ENCODE measurements at places on chromosomes 16 and 17. TPM values are rescaled to one million over a fixed set of nuclear protein-coding genes. Genes with fewer than 3 reads are reported as not detected.

- no peak for DNase-seq
- no peaks in the 10 kb centered on the region for H3K36me3 ChIP-seq
- no peak overlapping the region for H3K27ac ChIP-seq
- H3K27me3 ChIP-seq, result no peaks in the 10 kb centered on the region
- peaks cover 7% of the 10 kb centered on the region for H3K4me1 ChIP-seq
- H3K4me3 ChIP-seq, result no peak overlapping the region
Observed at GRCh38 chr17:20092261-20092867, 83.2 kb downstream of the SPECC1 start.

The CCDC40 gene
- total RNA-seq, result 10.3 TPM

DNA sequence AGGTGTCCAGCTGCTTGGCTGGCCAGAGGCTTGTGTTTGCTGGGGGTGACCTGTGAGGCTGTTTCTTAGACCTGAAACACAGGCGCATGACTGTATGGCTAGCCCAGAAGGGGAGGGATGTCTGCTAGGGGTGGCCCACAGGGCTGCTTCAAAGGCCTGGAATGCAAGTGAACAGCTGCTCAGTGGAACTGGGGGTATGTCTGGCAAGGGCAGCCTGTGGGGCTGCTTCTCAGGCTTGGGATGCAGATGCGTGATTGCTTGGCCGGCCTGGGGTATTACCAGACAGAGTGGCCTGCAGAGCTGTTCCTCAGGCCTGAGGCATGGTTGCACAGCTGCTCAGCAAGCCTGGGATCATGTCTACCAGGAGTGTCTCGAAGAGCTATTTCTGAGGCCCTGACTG, 20.5 kb downstream of the TANC2 start:
- H3K27me3 ChIP-seq, result no peaks in the 10 kb centered on the region
- H3K4me3 ChIP-seq, result no peak overlapping the region
- no peak for DNase-seq
- no peaks in the 10 kb centered on the region for H3K4me1 ChIP-seq

The TNP2 gene
- not detected for total RNA-seq

The YPEL3 gene
- 10.9 TPM for total RNA-seq

GRCh38 chr17:41212524-41213169, 13.8 kb upstream of the KRTAP9-2 start:
- H3K4me3 ChIP-seq, result no peak overlapping the region
- H3K27ac ChIP-seq, result peak overlapping the region; percentile 15
- H3K36me3 ChIP-seq, result no peaks in the 10 kb centered on the region
- no peak for DNase-seq
- no peaks in the 10 kb centered on the region for H3K27me3 ChIP-seq
- H3K4me1 ChIP-seq, result peaks cover 15% of the 10 kb centered on the region

DNA sequence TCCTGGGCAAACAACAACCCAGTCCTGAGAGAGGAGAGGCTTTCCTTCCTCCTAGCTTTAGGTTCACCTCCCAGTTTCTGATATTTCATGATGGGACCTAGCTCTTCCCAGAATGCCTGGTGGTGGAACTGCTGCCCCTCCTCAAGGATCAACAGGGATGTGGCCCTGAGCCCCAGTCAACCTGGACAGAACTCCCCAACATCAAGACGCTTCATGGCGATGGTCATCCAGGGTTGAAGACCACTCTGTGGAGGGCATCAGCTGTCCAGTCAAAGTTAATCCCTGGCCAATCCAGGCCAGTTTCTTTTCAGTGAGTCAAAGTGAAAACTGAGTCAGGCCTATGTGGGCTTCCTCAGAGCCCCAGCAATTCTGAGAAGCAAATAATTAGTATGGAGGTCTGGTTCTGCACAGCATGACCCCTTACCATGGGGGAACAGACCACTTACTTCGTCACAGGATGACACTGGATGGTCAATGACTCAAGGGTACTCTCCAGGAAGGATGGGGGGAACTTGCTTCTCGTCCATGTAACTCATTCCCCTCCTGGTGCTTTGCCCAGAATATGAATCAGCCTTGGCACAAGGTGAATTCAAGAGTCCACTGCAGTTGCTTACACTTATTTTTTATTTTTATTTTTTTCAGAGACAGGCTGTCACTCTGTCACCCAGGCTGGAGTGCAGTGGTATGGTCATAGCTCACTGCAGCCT, 14.7 kb upstream of the XYLT2 start:
- H3K27ac ChIP-seq, result no peak overlapping the region
- H3K27me3 ChIP-seq, result no peaks in the 10 kb centered on the region
- no peaks in the 10 kb centered on the region for H3K36me3 ChIP-seq
- H3K4me3 ChIP-seq, result no peak overlapping the region
- DNase-seq, result no peak

DNA sequence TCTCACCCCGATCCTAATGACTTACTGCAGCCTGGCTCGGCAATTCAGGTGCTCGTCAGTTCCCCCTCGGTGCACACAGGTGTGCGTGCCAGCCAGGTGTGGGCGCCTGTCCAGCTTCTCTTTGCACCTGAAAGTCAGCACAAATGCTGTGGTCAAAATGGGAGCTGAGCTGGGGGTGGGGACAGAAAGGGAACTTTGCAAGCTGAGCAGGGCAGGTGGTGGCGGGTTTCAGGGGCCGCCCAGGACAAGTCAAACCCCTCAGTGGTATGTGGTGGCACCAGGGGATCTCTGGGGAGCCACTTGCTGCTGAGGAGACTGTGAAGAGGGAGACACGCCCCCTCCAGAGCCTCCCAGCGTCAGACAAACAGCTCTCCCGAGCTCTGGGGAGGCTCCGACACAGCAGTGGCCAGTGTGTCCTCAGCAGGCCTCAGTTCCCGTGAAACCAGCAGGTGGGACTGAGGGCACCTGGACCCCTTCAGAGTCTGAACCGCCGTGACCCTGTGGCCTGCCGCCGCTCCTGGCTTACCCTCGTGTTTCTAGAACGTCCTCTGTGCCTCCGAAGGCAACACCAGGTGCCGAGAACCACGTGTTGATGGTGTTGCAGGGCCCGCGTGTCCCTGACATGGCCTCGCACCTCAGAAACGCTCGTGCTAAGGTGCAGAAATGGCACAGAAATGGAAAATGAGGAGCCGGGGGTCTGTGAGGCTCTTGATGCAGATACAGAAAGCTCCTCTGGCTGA, 233.5 kb upstream of the TNRC6C start:
- no peaks in the 10 kb centered on the region for H3K36me3 ChIP-seq
- DNase-seq, result no peak
- no peak overlapping the region for H3K27ac ChIP-seq
- H3K4me3 ChIP-seq, result no peak overlapping the region
- no peaks in the 10 kb centered on the region for H3K4me1 ChIP-seq

GRCh38 chr17:50479522-50480141, 972 bp downstream of the RSAD1 start:
- H3K27ac ChIP-seq, result peak overlapping the region; percentile 77
- no peaks in the 10 kb centered on the region for H3K27me3 ChIP-seq
- H3K36me3 ChIP-seq, result peaks cover 20% of the 10 kb centered on the region

The TERB1 gene
- not detected for total RNA-seq

- peak; percentile 77 for DNase-seq
- H3K27ac ChIP-seq, result peak overlapping the region; percentile 73
- no peaks in the 10 kb centered on the region for H3K27me3 ChIP-seq
- H3K36me3 ChIP-seq, result peaks cover 17% of the 10 kb centered on the region
Observed at GRCh38 chr17:41131979-41132378, 8.0 kb upstream of the KRTAP4-12 start.

DNA sequence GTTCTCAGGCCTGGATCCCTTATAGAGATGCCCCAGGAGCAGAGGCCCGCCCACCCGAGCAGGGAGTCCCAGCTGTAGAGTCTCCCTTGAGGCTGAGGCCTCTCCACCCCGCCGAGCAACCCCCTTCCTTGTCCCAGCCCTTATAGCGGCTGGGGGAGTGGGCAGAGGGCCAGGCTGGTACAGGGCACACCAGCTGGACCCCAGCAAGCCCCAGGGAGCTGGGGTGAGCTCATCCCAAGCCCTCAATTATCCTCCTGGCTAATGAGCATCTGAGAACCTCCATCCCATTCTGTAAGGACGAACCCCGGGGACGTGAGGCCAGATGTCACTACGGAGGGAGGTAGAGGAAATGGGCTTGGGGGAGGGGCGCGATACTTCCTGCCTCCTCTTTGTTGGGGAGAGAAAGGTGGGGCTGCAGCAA, 3.2 kb upstream of the SNN start:
- H3K27ac ChIP-seq, result no peak overlapping the region
- no peak overlapping the region for H3K4me3 ChIP-seq
- H3K4me1 ChIP-seq, result peaks cover 10% of the 10 kb centered on the region

DNA sequence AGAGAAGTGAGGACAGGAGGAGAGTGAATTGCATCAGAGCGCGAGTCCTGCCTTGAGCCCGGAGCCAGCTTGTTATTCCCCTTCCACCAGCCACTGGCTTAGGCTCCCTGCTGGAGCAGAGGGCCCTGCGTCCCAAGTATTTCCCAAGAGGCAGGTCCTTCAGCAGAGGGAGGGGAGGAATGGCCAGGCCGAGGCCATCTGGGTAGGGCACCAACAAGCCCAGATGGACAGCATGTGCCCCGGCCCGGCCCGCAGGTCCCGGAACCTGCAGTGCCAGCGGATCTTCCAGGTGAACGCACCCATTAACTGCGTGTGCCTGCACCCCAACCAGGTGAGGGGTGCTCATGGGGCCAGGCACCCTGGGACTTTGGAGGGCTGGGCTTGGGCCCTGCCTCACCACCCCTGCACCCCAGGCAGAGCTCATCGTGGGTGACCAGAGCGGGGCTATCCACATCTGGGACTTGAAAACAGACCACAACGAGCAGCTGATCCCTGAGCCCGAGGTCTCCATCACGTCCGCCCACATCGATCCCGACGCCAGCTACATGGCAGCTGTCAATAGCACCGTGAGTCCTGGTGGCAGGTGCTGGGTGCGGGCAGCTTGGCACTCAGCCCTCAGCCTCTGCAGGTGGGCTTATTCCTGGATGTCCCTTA, 1.7 kb downstream of the MLST8 start:
- H3K36me3 ChIP-seq, result peaks cover 19% of the 10 kb centered on the region
- no peaks in the 10 kb centered on the region for H3K27me3 ChIP-seq

The NPIPA7 gene
- 4.5 TPM for total RNA-seq

GRCh38 chr17:5667871-5668270, 83.6 kb upstream of the NLRP1 start:
- peaks cover 63% of the 10 kb centered on the region for H3K27me3 ChIP-seq
- no peak overlapping the region for H3K4me3 ChIP-seq
- H3K36me3 ChIP-seq, result no peaks in the 10 kb centered on the region
- no peaks in the 10 kb centered on the region for H3K4me1 ChIP-seq
- H3K27ac ChIP-seq, result no peak overlapping the region

Data from HCT116 (cell line).